ENCODE measurements at places on chromosomes 4 and X.

DNA sequence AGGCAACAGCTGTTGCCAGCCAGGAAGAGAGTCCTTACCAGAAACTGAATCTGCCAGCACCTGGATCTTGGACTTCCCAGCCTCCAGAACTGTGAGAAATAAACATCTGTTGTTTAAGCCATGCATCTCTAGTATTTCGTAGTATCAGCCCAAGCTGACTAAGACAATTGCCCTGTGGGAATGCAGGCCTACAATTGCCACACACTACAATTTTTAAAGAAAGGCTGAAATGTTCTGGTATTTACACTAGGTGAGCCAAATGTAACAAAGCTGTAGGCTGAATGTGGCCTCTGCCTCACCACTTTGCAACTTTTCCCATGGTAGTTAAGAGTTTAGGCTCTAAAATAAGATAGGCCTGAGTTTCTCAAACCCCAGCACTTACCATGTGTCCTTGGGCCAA is 59.1 kb downstream of the SPATA18 start:
- DNase-seq: no peak

DNA sequence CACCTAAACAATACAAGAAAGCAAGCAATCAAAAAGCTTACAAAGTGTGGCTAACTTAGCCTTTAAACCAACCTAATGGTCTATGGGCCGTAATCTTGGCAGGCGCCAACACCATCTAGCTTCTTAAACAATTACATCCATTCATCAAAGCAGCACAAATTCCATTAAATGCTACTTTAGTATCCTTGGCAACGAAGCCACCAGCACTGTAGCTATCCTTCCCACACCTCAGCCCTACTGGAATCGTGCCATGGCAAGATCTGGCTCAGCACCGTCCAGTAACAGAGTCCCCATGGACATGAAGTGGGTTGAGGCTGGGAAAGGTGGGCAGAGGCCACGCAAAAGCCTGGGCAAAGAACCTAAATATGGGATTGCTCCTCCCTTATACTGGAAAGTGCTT is 91.6 kb upstream of the MAP3K15 start:
- no peak for DNase-seq

DNA sequence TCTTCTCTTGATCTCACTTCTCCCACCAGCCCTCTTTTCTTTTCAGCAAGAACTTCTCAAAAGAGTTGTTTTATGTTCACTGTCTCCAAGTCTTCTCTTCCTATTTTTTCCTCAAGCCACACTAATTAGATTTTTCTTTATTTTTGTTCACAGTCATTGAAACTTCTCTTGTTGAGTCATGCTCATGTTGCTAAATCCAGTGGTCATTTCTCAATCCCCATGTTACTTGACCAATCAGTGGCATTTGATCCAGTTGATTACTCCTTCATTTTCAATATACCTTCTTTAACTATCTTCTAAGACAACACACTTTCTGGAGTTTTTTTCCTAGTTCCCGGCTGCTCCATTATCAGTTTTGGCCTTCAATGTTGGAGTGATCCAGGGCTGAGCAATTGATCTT is 103.1 kb upstream of the LSM6 start:
- DNase-seq: no peak

DNA sequence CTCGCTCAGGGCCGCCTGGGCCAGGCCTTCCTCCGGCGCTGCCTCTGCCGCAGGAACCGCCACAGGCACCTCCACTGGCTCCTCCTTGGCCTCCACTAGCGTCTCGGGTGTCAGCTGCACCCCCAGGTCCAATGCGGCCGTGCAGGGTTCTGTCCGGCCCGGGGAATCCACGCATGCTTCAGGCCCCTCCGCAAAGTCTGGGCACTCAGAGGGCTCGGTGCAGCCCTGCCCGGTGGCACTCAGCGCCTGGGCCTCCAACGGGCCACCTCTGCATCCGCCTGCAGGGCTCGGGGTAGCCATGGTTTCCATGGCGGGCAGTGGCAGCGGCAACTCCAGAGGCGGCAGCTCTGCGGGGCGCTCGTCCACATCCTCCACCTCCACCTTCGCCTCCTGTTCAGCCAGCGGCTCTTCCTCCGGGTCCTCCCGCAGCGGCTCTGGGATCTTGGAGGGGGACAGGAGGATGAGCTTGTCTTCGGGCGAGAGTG is 74.9 kb upstream of the UCP1 start:
- DNase-seq: no peak

- DNase-seq: no peak
Observed at GRCh38 chr4:125582302-125582701, 267.5 kb downstream of the FAT4 start.

GRCh38 chr4:7799306-7799705 is 140.4 kb downstream of the AFAP1 start:
- DNase-seq: no peak

GRCh38 chr4:121050300-121050699 is 22.0 kb downstream of the NDNF start:
- no peak for DNase-seq

- no peak for DNase-seq
Observed at GRCh38 chr4:145390571-145390970, 91.1 kb upstream of the SMAD1 start.

- DNase-seq: no peak
Observed at GRCh38 chr4:21757248-21757647, 191.3 kb downstream of the KCNIP4 start.

- DNase-seq: no peak
Observed at GRCh38 chr4:6250235-6250983, 19.2 kb upstream of the WFS1 start.

- DNase-seq: no peak
Observed at GRCh38 chr4:183987987-183988392, 82.9 kb downstream of the STOX2 start.

DNA sequence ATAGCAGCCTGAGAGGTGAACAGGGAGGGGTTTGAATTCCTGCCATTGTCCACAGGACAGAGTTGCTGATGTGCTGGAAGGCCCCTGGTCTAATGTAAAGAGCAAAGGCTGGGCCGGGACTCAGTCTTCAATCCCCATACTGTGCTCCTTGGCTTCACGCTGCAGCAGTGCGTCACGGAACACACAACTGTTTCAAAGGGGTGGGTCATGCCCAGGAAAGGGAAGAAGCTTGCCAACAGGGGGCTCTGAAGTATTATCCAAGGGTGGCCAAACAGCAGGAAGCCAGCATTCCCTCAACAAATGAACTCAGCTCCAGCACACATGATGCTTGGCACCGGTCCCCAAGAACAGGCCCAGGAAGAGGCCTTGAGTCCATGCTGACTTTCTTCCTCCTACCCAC is 122.5 kb downstream of the NFKB1 start:
- no peak for DNase-seq

DNA sequence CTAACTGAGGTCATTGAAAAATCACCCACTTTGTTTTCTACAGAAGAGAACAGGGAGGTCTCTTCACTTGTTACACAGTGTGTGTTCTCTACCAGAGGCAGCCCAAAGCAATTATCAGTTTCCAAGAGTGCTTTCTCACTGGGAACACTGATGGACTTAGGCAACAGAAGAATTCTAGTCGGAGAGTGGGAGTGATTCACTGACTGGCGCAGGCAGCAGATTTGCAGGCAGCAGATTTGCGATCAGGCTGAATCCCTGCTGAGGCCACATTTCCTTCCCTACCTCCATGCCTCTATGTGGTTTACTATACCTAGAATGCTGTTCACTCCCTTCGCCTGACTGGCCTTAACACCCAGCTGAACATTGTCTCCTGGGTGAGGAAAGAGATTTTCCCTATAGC is 6.6 kb downstream of the OCIAD2 start:
- DNase-seq: no peak

DNA sequence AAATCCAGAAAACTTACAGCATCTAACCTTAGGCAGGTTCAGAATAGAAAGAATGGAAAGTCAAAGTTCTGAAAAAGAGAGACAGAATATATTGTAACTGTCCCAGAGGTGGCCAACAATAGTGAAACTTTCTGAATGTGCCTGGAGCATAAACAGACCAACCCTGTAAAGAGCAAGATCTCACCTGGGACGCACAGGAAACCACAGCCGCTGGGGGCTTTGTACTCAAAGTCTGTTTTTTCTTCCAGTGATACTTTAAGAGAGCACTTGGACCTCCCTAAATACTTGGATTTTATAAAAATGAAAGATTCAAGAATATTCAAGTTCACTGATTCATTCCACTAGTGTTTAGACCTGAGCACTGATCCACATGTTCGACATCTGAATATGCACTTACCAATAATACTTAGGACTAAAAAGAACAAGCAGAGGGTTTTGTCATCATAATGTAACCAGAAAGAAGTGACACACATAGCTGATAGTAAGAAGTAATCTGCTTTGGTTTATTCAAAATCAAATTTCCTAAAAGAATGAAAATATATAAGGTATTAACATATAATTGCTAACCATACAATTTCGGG is 35.3 kb downstream of the ARAP2 start:
- DNase-seq: no peak

GRCh38 chrX:113833096-113834055 is 750.5 kb upstream of the HTR2C start:
- no peak for DNase-seq

DNA sequence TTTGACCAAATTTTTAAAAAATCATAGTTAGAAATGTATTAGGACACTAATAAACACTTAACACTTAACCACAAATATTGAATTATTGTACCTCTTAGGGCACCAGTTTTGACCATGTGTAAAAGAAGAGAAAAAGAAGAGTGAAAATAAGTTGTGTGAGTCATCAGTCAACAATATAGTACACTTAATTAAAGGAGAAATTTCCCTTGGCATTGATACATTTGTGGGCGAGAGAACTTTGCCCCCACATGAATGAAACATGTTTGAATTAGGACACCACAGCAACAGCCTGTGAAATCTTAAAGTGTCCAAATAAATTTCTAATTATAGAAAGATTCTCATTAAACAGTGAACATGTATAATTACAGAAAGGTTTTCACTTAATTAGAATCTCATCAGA is 1292.8 kb upstream of the TENM3 start:
- DNase-seq: no peak

DNA sequence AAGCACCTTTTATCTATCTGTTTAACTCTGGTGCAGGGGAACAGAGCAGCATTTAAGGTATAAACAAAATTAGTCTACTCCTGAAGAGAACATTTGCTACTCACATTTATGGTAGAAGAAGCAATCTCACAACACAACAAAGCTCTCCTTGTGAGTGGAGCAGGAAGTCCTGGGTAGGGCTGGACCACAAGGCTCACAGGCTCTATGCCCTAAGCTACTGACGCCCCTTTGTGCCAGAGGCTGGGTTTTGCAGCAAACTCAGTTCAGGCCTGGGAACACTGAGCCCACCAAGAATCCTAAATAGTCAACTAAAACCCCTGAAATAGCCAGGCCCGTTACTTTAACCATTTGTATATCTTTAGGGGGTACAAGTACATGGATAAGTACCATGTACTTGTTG is 4.7 kb upstream of the ZXDB start:
- DNase-seq: no peak

- DNase-seq: no peak
Observed at GRCh38 chr4:54169176-54169575, 59.9 kb upstream of the PDGFRA start.

DNA sequence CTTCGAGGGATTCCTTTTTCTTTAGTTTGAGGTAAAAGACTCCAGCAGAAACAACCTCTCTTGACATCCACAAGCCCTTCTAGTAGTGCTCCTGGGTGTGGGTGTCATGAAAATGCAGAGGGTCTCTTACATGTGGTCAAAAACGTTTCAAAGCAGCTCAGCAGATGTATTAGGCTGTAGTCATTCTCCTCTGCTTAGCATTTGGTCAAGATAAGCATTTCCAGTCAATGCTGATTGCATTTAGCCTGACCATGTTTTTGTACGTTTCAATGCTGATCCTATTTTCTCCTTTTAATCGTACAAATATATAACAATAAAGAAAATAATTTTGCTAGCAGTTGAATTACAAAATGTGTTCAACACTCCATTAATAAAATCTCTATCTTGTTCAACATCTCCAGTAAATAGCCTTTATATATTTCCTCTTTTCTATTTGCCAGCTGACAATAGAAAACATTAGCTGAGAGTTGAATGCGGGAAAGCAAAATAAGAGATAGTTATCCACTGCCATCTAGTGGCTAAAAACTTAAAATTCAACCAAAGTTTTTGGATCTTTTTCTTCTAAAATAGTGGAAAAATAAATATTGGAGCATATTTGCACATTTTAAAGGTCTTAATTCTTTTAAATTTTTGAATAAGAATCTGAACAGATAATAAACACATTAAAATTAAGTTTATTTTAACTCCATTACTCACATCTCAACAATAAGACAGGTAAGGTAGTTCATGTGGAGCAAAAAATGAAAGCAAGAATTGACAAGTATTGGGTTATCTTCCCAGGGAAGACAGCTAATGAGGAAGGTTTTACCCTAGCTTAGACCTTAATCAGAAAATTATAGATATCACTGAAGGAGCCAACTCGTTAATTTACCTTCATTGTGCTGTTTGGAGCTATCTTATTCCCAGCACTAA is 15.2 kb upstream of the PACRGL start:
- no peak for DNase-seq

DNA sequence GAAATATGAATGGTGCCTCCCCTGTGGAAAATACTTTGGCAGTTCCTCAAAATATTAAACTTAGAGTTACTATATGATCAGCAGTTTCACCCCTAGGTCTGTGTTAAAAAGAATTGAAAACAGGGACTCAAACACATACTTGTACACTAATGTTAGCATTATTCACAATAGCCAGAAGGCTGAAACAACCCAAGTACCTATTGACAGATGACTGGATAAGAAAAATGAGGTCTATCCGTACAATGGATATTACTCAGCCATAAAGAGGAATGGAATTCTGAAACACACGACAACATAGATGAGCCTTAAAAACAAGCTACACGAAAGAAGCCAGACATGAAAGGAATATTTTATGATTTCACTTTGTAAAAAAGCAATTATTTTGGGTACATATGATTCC is 54.9 kb downstream of the PGRMC2 start:
- no peak for DNase-seq

DNA sequence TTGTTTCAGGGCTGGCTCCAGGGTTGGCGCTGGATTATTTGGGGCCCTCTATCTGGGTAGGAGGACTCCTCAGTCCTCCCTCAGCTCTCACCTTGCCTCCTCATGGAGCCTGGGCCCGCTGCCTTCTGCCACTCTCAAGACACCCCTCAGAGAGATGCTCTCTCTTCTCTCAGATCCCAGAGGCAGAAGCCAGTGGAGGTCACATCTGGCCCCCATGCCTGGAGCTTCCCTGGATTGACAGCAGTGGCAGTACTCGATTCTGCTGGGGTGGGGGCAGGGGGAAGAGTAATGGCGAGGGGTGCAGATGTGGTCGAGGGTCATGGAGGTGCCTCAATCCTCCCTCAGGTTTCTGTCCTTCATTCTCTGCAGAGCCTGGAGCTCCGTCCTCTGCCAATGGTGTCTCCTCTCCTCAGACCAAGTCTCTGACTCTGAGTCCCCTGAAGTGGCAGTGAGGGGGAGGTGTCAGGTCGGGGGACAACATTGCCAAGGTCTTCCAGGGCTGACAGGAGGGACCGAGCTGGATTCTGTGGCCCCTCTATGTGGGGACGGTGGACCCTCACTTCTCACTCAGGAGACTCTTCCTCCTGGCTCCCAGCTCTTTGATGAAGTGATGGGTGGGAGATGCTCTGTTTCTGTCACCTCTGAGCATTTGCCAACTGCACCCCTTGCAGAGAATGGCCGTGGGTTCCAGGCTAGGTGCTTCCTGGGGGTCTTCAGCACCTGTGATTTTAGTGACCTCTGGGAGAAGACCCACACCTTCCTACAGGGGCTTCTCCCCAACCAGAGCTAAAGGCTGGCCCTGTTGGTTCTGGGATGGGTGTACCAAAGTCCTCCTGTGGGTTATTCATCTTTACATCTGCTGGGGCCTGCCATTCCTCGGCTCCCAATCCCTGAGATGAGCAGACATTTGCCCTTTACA is 10.9 kb upstream of the HSFX1 start:
- no peak for DNase-seq

All from stimulated activated CD8-positive, alpha-beta memory T cell treated with anti-CD3 and anti-CD28 coated beads, Interleukin-15, amount 100 ng/mL, for 4 hours (primary cell).